ENCODE measurements at places on chromosomes 1 and 21.

DNA sequence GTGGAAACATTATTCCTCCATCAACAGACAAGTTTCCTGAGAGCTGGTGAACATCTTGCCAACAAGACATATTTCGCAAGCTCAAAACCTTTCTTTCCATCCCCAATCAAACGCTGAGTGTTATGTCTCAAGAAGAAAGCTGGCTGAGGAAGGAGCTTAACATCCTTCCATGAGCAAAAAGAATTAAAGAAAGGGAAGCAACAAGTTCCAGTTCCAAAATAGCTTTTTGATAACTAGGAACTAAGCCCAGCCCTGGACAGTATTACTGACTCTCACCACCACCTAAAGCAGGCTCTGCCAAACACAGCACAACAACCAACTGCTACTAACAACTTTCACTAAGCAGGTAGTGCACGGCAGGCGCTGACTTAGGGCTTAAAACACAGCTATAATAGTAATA is 50.2 kb downstream of the CAPZB start:
- no peak for DNase-seq

GRCh38 chr1:175073633-175074032 is 6.0 kb downstream of the TNN start:
- DNase-seq = peak; percentile 35

GRCh38 chr1:88029899-88030298 is 654.2 kb upstream of the PKN2 start:
- no peak for DNase-seq

DNA sequence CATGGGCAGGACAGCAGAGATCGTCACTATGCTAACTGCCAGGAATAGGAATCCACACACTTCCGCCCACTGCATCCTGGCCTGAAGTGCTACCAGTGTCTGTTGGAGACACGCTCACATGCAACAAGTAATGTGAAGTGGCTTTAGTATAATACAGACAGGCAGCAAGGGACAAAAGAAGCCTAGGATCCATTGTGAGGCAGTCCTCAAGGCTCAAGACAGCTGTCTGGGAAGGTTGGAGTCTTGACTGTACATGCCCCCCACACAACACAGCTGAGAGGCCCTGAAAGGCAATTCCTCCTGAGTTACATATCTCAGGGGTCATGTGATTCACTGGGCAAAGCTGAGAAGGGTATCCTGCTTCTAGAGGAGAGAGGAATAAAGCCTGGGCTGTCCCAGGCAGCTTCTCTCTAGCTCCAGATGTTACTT is 39.9 kb upstream of the CD1D start:
- no peak for DNase-seq

DNA sequence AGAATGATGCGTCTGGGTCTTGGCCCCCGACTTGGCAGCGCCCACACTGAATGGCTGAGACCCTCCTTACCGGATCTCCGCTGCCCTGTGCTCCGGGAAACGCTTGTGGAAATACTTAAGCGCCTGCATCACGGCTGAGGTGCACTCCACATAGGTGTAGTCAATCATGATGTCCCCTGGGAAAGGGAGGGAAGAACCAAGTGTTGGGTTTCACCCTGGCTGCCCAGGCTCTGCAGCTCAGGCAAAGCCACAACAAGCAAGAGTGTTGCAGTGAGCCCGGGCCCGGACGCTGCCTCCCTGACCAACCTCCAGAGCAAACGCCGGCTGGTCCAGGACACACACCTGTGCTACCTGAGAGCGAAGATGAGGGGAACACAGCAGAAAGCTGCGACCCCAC is 21.5 kb upstream of the SPATC1L start:
- DNase-seq = no peak

- no peak for DNase-seq
These were observed 499.1 kb upstream of the USP24 start for GRCh38 chr1:55714230-55714629.

GRCh38 chr1:152728986-152729385 is 21.0 kb downstream of the LCE4A start:
- no peak for DNase-seq

DNA sequence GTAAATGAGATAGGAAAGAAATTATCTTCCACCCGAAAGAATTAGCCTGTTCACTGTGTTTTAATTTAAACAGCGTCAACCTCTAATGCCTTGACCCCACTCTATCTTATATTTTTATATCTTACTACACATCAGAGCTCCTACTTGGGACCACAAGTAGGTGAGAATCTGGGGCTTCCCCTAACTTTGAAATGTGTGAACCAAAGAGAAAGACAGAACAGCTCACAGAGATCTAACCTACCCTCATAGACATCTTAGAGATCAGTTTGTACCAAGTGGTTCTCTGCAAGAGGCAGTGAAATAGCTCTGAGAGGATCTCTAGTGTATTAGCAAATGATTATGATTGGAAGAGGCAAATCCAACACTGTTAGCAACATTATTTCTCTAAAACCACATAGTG is 31.0 kb upstream of the IFI16 start:
- DNase-seq = no peak

DNA sequence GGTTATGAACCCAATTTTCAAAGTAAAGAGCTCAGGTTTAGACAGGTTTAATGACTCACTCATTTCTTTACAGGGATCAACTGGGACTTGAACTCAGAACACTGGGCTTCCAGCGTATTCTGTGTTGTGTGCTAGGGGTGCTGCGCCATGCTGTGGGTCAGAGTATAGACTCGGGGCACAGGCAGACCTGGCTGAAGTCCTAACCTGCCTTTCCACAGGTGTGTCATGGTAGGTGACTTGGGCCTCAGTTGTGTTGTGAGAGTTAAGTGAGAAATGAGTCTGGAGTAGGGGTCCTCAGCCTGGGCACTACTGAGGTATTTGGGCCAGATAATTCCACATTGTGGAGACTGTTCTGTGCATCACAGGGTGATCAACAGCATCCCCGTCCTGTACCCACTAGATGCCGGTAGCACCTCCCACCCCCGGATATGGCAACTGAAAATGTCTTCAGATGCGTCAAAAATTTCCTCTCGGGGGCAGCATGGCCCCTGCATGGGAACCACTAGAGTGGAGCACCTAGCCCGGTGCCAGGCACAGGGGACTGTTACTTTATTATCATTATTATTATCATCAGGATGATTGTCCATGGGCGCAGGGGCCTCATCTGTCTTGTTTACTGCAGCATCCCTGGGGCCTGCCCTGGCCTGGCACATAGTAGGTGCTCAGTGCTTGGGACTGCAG is 575.5 kb downstream of the PTPRU start:
- DNase-seq = no peak

DNA sequence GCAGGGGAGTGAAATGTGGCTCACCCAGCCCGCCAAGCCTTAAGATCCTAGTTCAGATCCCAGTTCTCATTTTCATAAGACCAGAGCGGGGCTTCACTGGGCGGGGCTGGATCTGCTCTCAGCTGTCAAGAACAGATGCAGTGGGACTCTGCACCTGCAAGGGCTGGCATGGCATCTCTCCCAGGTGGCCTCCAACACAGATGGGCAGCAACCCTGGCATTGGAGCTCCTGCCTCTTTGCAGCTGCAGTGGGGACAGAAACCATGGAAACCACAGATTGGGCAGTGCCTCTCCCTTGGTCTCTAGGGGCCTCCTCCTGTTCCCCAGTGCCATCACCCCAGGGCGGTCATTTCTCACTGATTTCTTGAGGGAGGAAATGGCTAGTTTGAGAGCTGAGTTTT is 267.7 kb downstream of the PRDM2 start:
- DNase-seq = no peak

DNA sequence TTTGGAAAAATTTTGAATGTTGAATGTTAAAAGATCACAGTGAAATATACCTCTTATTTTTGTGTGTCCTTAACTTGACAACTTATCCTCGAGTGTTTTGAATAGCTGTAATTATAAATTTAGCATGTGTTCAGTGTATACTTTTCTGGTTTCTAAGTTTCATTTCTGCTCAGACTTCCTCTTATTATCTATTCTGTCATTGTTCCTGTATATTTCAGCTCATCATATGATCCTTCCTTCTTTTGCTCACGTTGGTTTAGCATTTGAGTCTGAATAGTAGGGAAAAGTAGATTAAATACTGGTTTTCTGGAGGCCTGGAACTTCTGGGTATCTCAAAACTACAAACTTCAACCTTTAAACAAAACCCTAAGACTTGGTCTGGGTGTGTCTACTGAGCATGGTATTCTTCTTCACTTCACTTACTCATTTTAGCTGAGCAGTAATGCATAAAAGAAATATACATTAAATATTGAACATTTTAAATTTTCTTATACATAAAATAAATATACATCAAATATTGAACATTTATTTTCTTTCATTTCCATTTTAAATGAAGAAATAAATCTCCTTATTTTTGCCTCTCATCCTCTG is 3.3 kb upstream of the ATP6V1G3 start:
- DNase-seq = no peak

DNA sequence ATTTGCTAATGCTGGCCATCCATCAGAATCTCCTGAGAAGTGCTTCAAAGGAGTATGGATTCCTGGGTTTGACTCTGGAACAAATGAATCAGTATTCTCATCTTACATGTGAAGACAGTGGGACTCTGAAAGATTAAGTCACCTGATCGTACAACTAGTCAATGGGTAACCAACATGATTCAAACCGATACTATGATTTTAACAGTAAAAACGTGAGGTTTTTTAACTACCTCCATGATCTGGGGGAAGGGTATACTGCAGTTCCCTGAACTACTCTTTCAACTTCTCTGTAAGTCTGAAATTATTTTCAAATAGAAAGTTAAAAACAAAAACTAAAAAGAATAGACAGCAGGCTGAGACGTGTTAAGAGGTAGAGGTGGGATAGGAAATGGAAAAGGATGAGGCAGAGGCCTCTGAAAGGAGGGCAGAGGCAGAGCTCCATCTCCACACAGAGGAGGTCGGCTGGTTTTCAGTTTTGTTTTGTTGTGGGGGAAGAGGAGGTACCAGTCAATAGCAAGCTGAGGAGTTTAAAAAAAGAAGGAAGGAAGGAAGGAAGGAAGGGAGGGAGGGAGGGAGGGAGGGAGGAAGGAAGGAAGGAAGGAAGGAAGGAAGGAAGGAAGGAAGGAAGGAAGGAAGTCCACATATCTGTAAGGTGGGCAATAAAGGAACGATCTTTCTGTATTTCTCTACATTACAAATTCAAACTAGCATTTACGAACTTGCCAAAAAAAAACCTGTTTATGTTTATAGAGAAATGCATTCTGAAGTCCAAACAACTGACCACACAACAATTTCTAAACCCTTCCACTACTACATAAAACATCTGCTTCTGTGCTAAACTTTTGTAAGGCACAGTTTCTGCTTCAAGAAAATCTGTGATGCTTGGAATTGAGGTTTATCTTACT is 213.1 kb downstream of the RERE start:
- DNase-seq = no peak

DNA sequence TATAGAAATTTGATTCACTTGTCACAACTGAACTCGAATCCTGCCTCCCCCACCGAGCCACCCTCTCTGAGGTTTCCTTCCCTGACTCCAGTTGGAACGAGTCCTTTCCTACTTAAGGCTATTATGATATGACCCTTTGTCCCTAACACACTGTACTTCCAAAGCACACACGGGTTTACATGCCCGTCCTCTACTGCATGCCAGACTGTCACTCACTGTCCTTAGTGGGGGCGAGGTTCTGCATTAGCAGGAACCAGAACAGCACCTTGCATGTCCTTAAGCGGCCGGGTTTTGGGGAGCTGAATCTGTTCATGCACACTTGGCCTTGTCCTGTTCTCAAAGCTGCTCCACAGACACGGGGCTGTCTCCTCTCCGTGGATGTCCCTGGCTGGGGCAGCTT is 164.6 kb upstream of the KCNJ6 start:
- DNase-seq = no peak

DNA sequence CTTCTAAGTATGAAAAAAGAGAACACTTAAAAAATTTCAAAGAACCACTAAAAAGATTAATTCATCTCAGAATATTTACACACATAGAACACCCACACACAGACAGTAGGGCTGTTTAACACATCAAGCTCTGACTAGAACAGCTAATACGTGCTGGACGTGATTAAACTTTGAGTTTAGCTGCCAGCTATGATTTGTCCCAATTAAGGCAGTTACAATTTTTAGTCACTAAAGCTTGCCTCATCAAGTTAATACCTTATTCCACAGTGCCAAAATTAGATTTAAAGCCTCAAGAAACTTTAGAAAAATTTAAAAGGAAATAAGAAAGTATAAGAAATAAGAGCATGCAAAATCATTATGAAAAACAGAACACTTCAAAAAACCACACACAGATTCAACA is 18.9 kb downstream of the SLC16A1 start:
- no peak for DNase-seq

DNA sequence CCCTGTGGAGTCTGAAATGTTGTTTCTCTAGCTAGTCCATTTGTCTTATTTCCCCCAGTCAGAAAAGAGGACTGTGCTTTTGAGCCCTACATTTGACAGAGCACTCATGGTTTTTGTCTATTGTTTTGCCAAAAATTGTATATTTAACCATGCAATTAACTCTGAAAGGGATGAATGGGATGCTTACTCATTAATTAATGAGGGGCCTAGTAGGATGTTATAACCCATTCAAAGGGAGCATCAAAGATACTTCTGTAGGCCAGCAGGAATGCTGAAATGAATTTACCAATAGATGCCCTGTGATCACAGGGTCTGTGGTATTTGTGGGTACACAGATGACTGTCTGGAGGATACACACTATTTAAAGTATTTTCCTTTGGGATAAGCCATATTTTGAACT is 147.7 kb downstream of the FCRL5 start:
- DNase-seq = no peak

GRCh38 chr1:30762152-30762929 is 4.8 kb upstream of the LAPTM5 start:
- no peak for DNase-seq

GRCh38 chr1:101728029-101728428 is 268.7 kb downstream of the OLFM3 start:
- DNase-seq = no peak

- DNase-seq = no peak
These were observed 141.7 kb downstream of the DENND1B start for GRCh38 chr1:197633447-197634078.

DNA sequence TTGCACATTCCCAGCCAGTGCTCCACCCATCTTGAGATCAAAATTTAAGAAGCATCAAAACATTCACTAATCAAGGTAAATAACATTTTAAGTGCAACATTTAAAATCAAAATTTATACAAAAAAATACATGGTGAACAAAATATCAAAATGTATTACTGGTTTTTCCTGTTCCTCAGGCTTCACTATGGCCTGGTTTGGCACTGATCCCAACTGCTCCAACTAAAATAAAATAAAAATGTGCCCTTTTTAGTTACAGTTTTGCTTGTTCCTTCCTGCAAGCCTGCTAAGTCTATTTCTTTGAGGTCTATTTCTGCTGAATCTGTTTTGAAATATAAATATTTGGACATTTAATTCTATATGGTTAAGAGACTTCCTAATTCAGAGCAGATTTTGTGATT is 54.9 kb downstream of the ADAMTS1 start:
- DNase-seq = no peak

All from WTC11 (cell line).